Pancreas (tissue), 10 donors: ENCODE measurements at places on chromosomes 2 and 18. TPM values are rescaled to one million over a fixed set of nuclear protein-coding genes. Genes with fewer than 3 reads are reported as not detected.

GRCh38 chr2:176985871-176986270 lies 226.7 kb upstream of the HNRNPA3 start:
- no peak for DNase-seq

- DNase-seq, result no peak
These were observed 25.7 kb upstream of the B3GNT7 start for GRCh38 chr2:231369580-231370428.

- no peak for DNase-seq
These were observed 132.2 kb downstream of the PIK3C3 start for GRCh38 chr18:42087235-42087634.

- no peak for DNase-seq
These were observed 165.2 kb downstream of the SH3BP4 start for GRCh38 chr2:235116885-235117492.

DNA sequence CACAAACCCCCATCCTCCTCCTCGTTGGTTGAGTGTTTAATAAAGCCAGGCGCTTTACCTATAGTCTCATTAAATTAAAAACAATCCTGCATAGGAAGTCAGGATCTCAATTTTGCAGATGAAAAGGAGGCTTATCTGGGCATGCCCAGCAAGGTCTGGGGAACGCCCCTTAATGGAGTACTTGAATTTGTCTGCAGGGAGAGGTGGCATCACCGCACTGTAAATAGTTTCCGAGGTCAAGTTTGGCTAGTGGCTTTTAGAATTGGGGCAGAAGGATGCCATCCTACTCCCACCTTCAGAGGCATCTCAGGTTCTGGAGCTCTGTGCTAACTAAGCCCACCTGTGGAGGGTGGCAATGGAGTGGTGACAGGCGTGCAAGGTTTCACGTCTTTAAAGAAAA lies 149.2 kb downstream of the TGIF1 start:
- DNase-seq, result no peak

DNA sequence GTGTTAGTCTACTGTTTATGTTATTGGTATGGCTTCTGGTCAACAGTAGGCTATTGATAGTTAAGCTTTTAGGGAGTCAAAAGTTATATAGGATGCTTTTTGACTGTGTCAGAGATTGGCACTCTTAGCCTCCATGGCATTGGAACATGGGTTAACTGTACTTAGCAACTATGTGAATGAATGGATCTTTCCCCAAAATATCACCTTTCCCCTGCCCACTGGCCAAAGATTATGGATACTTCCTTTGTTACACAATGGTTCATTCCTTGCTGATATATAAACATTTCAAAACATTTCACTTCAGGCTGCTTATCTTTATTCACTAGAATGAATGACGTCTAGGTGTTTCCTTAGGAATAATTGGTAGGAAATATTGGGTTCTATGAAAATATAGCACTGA lies 62.1 kb upstream of the DOCK10 start:
- no peak for DNase-seq

GRCh38 chr2:8455236-8456150 lies 226.4 kb upstream of the ID2 start:
- no peak for DNase-seq

DNA sequence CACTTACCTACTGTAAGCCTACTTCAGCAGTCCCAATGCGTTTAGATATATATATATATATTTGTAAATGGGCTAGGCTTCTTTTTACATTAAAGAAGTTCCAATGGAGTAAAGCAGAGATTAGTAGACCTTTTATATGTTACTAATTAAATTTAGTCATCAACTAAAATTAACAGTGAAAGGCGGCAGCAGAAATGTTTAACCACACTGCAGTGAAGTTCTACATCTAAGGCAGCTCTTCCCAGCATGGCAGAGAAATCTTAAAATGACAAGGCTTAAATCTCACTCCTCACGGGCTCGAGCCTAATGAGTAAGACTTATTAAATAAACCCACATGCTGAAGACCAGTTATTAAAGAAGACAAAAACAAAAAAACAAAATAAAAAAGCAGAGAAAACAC lies 19.1 kb upstream of the KANSL1L start:
- DNase-seq, result no peak

DNA sequence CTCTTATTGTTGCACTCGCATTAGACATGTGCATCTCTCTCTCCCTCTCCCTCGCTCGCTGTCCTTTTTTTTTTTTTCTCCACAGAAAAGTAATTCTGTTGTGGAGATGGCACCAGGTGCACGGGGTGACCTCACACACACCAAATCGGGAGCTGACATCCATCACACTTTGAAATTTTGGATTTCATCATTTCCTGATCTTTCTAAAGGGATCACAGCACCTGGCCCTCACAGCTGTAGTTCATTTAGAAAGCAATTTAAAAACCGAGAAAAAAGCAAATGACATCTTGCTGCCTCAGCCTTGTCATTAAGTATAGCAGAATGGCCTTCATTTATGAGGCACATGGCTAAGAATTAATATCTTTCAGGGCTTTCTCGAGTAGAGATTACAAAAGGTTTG lies 717.2 kb downstream of the RNF144A start:
- no peak for DNase-seq

DNA sequence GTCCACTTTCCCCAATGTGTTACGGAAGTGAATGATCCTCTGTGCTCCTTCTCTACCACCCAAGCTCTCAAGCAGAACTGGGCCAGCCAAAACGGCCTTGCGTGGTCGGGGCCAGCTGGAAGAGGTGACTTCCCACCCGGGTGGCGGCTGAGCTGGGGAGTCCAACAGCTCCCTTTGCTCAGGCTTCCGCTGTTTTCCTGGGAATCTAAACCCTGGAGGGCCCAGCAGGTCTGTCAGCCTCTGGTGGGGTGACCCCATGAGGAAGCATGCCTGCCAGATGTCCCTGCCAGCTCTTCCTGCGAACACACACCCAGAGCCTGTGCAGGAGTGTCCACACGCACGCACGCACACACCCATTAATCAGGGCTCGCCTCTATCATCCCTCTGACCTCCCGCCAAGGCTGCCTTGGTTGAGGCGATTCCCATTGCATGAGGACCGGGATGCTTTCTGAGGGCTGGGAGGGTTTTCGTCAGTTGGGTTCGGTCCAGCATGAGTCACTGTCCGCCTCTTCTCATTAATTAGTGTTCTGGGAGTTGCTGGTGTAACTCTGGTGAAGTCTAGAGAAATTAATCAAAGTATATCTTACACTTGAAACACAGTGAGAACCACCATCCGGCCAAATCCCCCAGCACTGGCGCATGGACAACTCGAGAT lies 90.6 kb downstream of the TWIST2 start:
- DNase-seq, result peak; percentile 43

GRCh38 chr2:85485815-85486214 lies 53.2 kb upstream of the MAT2A start:
- DNase-seq, result no peak

DNA sequence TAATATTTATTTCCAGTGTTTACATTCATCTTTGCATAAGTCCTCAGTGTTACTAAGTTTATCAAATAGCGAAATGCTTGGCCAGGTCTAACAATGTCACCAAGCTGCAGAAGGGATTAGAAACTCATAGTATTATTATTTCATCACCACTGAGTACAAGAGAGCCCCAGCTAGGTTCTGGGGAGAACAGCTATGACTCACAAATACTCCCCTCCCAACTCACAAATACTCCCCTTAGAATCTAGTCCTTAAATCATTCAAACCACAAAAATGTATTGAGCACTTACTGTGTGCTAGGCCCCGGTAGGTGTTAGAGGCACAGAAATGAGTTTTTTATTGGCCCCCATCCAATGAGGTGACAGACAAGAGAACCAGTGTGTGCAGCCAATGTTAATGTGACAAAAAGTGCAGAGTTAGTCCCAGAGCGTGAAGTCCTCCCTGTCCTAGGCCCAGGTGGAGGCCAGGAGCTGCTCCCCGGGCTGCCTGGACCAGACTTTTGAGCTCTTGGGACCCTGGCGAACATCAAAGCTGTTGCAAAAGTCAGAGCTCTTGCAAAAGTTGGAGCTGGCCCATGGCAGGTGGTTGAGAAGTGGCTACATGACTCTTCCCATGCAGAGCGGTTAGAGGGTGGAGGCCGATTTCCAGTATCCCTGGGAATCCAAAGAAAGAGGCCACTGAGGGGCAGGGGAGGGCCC lies 9.8 kb downstream of the STEAP3 start:
- no peak for DNase-seq

- DNase-seq, result peak; percentile 31
These were observed 19.6 kb downstream of the EHBP1 start for GRCh38 chr2:62724886-62725711.

DNA sequence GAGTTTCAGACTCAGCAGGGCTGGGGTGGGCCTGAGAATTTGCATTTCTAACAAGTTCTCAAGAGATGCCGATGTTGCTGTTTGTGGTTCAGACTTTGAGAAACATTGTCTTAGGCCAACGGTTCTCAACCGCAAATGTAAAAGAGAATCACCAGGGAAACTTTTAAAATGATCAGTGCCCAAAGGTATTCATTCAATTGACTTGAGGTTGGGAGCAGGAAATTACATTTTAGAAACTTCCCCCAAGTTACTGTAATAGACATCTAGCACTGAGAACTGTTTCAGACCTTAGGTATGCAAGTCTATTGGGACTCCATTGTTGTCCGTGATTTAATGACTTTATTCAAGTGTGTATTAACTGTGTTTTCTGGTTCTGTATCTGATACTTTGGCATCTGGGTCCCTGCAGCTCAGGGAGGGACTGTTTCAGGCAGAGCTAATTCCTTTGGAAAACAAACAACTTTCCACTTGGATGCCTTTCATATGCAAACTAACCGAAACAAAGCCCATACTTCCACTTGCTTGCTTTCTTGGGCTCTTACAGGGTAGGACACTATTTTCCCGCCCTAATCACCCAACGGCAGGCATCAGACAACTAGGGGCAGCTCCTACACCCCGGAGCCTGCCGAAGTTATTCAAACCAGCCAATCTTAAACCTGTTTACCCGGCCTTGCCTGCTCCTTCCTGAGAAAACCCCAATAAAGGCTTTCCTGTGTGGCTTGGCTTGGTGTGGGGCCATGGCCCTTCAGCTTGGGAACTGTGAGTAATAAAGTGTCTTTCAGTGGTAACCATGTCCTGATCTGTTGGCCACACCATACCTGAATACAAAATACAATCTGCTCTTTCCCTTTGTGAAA lies 97.6 kb downstream of the POLE4 start:
- DNase-seq, result no peak

DNA sequence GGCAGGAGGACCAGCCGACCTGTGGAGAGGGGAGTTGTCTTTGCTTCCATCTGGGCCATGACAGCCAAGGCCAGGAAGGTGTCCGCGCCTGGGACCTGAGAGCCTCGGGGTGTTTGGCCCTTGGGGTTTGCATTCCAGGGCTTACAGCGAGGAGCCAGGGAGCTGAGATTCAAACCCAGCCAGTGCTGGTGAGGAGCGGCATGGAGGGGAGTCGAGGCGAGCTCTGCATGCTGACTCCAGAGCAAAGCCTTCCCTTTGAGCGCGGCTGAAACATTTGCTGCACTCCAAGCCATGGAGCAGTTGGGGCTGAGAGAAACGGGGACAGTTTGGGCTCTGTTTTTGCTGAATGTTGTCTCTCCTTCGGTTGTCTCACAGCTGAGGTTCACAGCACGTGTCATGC lies 77.4 kb downstream of the TWIST2 start:
- no peak for DNase-seq

- no peak for DNase-seq
These were observed at the start of gene CSRNP3 for GRCh38 chr2:165469417-165469816. TSS of gene CSRNP3 (plus strand) at chr2:165469698. CDS start at chr2:165595066, 125,368 bp downstream.

- no peak for DNase-seq
These were observed 19.2 kb downstream of the PMS1 start for GRCh38 chr2:189803431-189803830.

DNA sequence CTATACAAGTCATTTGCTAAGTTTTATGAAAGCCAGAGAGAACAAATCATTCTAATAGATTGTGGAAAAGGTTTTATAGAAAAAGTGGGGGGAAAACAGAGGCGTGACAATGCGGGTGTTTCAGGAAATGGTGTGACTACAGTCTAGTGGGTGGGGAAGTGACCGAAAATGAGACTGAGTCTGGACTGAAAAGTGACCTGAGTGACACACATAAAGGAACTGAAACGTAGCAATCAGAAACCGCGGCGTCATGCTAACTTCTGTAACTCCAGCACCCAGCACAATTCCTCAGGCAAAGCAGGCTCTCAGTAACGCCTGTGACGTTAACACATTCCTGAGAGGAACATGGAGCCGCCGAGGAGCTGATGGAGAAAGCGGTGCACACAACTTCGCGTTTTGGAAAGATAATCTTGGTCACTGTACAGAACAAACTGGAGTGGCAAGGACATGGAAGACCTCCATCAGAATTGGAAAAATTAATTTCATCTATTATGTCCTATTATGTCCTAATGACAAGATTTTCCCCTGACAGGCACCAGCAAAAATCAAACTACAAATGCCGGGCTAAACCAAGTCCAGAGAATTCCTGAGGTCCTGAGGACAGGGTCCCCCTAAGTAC lies 1.4 kb upstream of the CD226 start:
- no peak for DNase-seq

The C2orf69 gene
- total RNA-seq, result 6.2 TPM

The DSG2 gene
- 24.2 TPM for total RNA-seq

The LYG1 gene
- 0.24 TPM for total RNA-seq

The PKDCC gene
- total RNA-seq, result 10.1 TPM

The KCNG2 gene
- 0.13 TPM for total RNA-seq

The IGFBP2 gene
- total RNA-seq, result 163 TPM

The CCL20 gene
- total RNA-seq, result 0.67 TPM

The C18orf32 gene
- total RNA-seq, result 27.0 TPM

The SERPINB10 gene
- total RNA-seq, result not detected
